Peyer's patch (tissue), 4 donors: ENCODE measurements at places on chromosomes 13 and 19. TPM values are rescaled to one million over a fixed set of nuclear protein-coding genes. Genes with fewer than 3 reads are reported as not detected.

DNA sequence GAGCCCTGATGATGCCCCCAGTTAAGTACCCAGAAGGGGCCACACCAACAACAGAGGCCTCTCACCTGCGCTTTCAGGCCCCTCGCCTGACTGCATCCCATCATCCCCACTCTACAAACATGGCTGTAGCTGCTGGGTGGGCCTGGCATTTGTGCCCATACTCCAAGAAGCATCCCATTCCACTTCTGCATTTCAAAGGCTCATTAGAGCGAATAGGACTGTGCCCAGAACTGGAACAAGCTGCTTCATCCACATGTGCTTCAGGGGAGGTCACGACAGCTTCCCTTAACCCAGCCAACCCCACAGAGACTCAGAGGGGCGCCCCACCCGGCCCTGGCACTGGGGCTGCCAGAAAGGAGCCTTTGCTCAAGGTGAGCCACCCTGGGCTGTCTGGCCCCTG, 156.9 kb downstream of the SIPA1L3 start:
- no peaks in the 10 kb centered on the region for H3K27me3 ChIP-seq
- no peak overlapping the region for H3K27ac ChIP-seq
- no peaks in the 10 kb centered on the region for H3K36me3 ChIP-seq
- no peak overlapping the region for H3K4me3 ChIP-seq

The TJP3 gene
- 364 TPM for total RNA-seq

DNA sequence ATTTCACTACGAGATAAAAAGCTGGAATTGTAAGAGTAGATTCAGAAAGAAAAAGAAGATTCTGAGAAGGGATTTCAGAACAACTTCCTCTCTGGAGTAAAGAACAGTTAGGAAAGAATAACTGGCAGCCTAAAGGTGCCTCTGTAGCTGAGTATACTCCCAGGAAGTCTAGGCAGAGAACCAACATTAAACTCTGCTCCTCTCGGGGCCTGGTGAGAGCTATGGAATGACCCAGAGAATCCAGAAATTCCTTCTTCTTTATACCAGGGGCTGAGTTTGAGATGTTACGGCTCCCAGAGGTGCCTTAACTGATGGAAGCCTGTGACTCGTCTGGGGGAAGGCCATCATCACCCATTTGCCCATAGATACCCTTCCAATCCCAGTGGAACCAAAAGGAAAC, 39.1 kb downstream of the FAM216B start:
- H3K4me1 ChIP-seq = no peaks in the 10 kb centered on the region
- H3K4me3 ChIP-seq = no peak overlapping the region
- H3K27ac ChIP-seq = no peak overlapping the region
- no peaks in the 10 kb centered on the region for H3K36me3 ChIP-seq

DNA sequence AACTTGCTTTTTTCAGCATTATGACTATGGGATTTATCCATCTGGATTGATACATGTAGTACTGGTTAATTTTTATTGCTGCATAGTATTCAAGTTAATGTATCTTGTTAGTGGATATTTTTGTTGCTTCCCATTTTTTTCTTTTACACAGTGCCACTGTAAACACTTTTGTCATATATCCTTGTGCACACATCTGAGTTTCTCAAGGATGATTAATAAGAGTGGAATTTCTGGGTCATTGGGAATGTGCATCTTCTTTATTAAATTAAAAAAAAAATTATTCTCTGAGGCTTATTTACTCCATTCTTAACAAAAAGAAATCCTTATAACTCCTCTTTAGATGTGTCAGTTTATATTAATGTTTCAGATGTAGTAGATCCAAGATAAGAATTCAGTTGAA, 27.3 kb downstream of the B3GLCT start:
- H3K4me1 ChIP-seq = no peaks in the 10 kb centered on the region
- H3K27me3 ChIP-seq = no peaks in the 10 kb centered on the region
- H3K27ac ChIP-seq = no peak overlapping the region
- no peak for DNase-seq
- no peaks in the 10 kb centered on the region for H3K36me3 ChIP-seq
